ENCODE measurements at places on chromosomes 11 and 22. TPM values are rescaled to one million over a fixed set of nuclear protein-coding genes. Genes with fewer than 3 reads are reported as not detected.

CHRM1 gene
- total RNA-seq = not detected

SLC5A4 gene
- total RNA-seq = not detected

GRCh38 chr11:115503083-115503885 is 931 bp downstream of the CADM1 start:
- no peak overlapping the region for H3K27ac ChIP-seq
- no peaks in the 10 kb centered on the region for H3K36me3 ChIP-seq
- peaks cover 26% of the 10 kb centered on the region for H3K4me1 ChIP-seq
- peaks cover 25% of the 10 kb centered on the region for H3K27me3 ChIP-seq
- H3K4me3 ChIP-seq = peak overlapping the region; percentile 55
- no peak for DNase-seq

- H3K4me1 ChIP-seq = peaks cover 91% of the 10 kb centered on the region
- no peaks in the 10 kb centered on the region for H3K27me3 ChIP-seq
Measured at GRCh38 chr11:48007677-48008076, 27.3 kb downstream of the PTPRJ start.

CNTN5 gene
- not detected for total RNA-seq

- no peaks in the 10 kb centered on the region for H3K27me3 ChIP-seq
- no peaks in the 10 kb centered on the region for H3K4me1 ChIP-seq
- H3K36me3 ChIP-seq = no peaks in the 10 kb centered on the region
- H3K4me3 ChIP-seq = no peak overlapping the region
- DNase-seq = no peak
- no peak overlapping the region for H3K27ac ChIP-seq
Measured at GRCh38 chr11:3089236-3090061, 32.2 kb upstream of the CARS1 start.

DNA sequence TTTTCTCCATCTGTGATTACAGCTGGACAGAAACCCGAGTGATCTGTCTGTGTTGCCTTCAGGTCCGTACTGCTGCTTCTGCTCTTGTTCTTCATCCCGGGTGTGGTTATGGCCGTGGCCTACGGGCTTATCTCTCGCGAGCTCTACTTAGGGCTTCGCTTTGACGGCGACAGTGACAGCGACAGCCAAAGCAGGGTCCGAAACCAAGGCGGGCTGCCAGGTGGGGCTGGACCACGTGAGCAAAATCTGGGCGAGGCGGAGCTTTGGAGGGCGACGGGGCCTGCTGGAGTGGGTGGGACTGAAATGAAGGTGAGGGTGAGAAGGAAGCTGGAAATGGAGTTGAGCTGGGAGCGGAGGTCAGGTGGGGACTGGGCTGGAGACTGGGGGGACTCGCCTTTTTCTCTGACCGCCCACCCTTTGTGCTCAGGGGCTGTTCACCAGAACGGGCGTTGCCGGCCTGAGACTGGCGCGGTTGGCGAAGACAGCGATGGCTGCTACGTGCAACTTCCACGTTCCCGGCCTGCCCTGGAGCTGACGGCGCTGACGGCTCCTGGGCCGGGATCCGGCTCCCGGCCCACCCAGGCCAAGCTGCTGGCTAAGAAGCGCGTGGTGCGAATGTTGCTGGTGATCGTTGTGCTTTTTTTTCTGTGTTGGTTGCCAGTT is 11.1 kb downstream of the CCKBR start:
- H3K27ac ChIP-seq = no peak overlapping the region
- no peaks in the 10 kb centered on the region for H3K4me1 ChIP-seq
- no peaks in the 10 kb centered on the region for H3K36me3 ChIP-seq
- DNase-seq = no peak

GRCh38 chr11:119107538-119108145 is 498 bp downstream of the C2CD2L start:
- peak overlapping the region; percentile 82 for H3K27ac ChIP-seq
- DNase-seq = no peak
- H3K36me3 ChIP-seq = peaks cover 13% of the 10 kb centered on the region
- H3K4me1 ChIP-seq = peaks cover 43% of the 10 kb centered on the region
- no peaks in the 10 kb centered on the region for H3K27me3 ChIP-seq

- H3K4me1 ChIP-seq = no peaks in the 10 kb centered on the region
- no peaks in the 10 kb centered on the region for H3K27me3 ChIP-seq
- no peaks in the 10 kb centered on the region for H3K36me3 ChIP-seq
- no peak overlapping the region for H3K27ac ChIP-seq
Measured at GRCh38 chr11:111947143-111947542, 10.0 kb downstream of the DIXDC1 start.

DNA sequence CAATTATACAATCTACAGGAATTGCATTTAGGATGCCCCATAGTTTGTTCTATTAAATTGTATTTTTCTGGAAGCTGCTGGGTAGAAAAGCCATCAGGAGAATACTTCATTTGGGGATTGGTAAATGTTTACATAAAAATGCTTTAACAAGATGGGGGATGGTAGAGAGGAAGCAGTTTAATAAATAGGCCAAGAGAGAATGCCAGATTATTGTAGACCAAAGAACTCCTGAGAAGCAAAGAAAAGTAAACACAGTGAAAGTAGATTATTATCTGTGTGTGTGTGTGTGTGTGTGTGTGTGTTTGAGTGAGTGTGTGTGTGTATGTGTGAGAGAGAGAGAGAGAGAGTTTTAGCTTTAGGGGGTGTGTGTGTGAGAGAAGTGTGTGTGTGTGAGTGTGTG is 820.4 kb upstream of the CCDC90B start:
- no peak for DNase-seq
- no peaks in the 10 kb centered on the region for H3K36me3 ChIP-seq
- no peaks in the 10 kb centered on the region for H3K4me1 ChIP-seq
- no peaks in the 10 kb centered on the region for H3K27me3 ChIP-seq
- H3K27ac ChIP-seq = no peak overlapping the region

DNA sequence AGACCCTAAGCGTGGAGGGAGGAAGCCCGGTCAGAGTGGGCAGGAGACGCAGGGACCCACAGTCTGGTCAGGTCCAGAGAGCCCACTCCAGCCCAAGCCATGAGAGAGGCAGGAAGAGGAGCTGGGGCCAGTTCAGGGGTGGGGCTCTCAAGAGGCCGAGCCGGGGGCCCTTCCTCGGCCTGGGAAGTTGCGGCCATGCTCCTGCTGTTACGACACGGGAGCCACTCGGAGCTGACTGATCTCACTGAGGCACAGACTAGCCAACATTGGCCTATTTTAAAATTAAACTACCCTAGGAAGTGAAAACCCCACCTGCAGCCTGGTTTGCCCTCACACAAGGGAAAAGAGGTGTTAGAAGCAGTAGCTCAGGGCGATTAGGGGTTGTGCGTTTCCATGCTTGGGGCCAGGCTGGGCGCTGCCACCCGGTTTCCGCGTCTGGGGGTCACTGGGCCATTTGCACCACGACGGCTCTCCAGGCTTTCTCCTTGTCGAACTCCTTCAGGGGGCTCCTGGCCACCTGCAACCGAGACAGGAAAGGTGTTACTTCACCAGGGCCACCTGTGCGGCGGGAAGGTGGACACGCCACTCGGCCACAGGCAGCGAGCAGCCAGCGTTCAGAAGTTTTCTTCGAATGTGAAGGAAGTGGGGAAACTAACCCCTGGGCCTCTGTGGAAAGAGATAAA is 3.2 kb upstream of the TTLL8 start:
- H3K4me1 ChIP-seq = no peaks in the 10 kb centered on the region
- H3K27me3 ChIP-seq = peaks cover 4% of the 10 kb centered on the region
- no peak overlapping the region for H3K27ac ChIP-seq
- no peak overlapping the region for H3K4me3 ChIP-seq
- DNase-seq = no peak

E2F8 gene
- 16.5 TPM for total RNA-seq

OR51B5 gene
- not detected for total RNA-seq

DNA sequence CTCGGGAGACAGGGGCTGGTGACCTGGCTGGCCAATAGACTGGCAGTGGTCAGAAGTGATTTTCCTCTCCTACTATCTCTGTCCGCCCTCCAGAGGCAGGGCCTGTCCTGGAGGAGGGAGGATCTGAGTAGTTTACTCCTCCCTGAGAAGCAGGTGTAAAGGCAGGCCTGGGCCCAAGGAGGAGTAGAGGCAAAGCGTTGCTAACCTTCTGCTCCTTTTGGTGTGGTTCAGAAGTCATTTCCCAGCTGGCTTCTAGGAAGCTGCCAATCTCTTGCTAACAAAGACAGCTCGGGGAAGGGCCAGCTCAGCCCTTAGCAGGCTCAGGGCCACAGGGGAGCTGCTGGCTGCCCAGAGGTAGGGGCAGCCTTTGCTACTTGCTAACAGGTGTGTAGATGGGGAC is 151.1 kb upstream of the NECTIN1 start:
- H3K4me1 ChIP-seq = no peaks in the 10 kb centered on the region
- no peaks in the 10 kb centered on the region for H3K27me3 ChIP-seq
- DNase-seq = no peak
- H3K36me3 ChIP-seq = no peaks in the 10 kb centered on the region
- H3K27ac ChIP-seq = no peak overlapping the region
- H3K4me3 ChIP-seq = no peak overlapping the region

TEF gene
- total RNA-seq = 1.8 TPM

- H3K36me3 ChIP-seq = peaks cover 6% of the 10 kb centered on the region
- H3K4me1 ChIP-seq = peaks cover 32% of the 10 kb centered on the region
- DNase-seq = no peak
- no peaks in the 10 kb centered on the region for H3K27me3 ChIP-seq
- H3K4me3 ChIP-seq = peak overlapping the region; percentile 96
Measured at GRCh38 chr22:41799486-41800347, 762 bp upstream of the CCDC134 start.

- no peaks in the 10 kb centered on the region for H3K36me3 ChIP-seq
- H3K27me3 ChIP-seq = no peaks in the 10 kb centered on the region
- H3K4me3 ChIP-seq = no peak overlapping the region
- no peaks in the 10 kb centered on the region for H3K4me1 ChIP-seq
- H3K27ac ChIP-seq = no peak overlapping the region
Measured at GRCh38 chr11:120858740-120859139, 165.2 kb upstream of the TBCEL start.

- peaks cover 4% of the 10 kb centered on the region for H3K36me3 ChIP-seq
- no peak overlapping the region for H3K4me3 ChIP-seq
- no peak overlapping the region for H3K27ac ChIP-seq
- H3K4me1 ChIP-seq = peaks cover 5% of the 10 kb centered on the region
- H3K27me3 ChIP-seq = no peaks in the 10 kb centered on the region
Measured at GRCh38 chr11:78564490-78565467, 9.9 kb downstream of the NARS2 start.

GRCh38 chr11:117511483-117511930 is 183.9 kb downstream of the CEP164 start:
- no peak overlapping the region for H3K27ac ChIP-seq
- H3K4me1 ChIP-seq = no peaks in the 10 kb centered on the region
- no peaks in the 10 kb centered on the region for H3K36me3 ChIP-seq
- DNase-seq = no peak
- no peaks in the 10 kb centered on the region for H3K27me3 ChIP-seq

DNA sequence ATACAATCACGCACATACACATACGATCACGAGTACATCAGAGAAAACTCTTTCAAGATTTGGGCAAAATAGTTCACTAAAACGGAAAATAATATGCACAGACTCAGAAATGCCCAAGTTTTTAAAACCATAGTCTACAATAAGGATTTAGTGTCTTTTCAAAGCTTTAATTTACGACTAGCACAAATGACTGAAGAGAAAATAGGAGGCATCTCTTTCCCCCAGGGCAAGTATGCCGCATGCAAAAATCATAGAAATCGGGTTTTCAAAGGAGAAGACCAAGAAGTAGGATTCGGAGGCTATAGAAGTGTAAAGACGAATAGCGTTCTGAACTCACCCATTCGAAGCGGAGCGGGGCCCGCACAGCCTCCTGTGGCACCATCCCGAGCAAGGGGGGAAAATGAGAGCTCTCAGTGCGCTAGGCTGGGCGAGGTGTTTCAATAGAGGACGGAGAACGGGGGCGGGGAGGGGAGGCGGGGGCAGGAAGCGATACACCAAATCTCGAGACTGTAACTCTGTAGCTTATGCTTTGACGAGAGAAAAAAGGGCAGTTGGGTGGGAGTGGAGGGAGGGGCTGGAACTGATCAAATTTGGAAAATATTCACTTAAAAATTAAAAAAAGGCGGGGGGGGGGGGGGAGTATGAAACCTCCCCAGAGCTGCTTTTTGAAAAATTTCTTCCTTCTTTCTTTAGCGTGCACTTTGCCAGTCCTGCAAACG is 15.8 kb downstream of the BLID start:
- H3K4me3 ChIP-seq = no peak overlapping the region
- H3K27me3 ChIP-seq = peaks cover 7% of the 10 kb centered on the region
- H3K4me1 ChIP-seq = no peaks in the 10 kb centered on the region
- no peak for DNase-seq
- H3K27ac ChIP-seq = no peak overlapping the region

- H3K4me3 ChIP-seq = no peak overlapping the region
- no peak overlapping the region for H3K27ac ChIP-seq
- no peaks in the 10 kb centered on the region for H3K36me3 ChIP-seq
- no peaks in the 10 kb centered on the region for H3K4me1 ChIP-seq
- no peak for DNase-seq
Measured at GRCh38 chr11:110125632-110126031, 32.4 kb downstream of the ZC3H12C start.

CST6 gene
- not detected for total RNA-seq

DNA sequence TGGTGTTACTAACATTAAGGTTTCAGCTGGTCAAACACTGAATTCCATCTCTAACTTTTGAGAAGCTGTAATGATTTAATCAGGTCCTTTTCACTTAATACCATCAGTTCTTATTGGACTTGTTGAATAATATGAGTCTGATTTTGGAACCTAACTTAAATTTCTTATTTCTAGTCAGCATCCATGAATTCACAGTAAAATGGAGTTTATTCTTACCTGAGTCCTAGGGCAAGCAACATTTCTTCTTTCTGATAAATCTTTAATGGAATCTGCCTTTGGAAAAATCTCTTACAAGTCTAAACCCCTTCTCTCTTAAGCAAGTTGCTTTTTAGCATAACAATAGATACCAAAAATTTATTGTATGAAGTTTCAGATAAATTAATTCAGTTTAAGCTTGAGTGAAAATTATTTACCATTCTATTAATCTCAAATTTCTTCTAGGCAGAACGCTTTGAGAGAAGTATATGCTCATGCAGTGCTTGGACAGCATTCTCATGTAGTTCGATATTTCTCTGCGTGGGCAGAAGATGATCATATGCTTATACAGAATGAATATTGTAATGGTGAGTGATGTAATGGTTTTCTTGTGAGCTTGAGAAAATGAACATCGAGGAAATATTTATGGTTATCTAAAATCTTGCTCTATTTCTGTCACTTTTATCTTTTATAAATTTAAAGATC is 3.4 kb downstream of the WEE1 start:
- no peak for DNase-seq
- H3K36me3 ChIP-seq = no peaks in the 10 kb centered on the region
- H3K4me3 ChIP-seq = no peak overlapping the region

- no peaks in the 10 kb centered on the region for H3K27me3 ChIP-seq
- H3K27ac ChIP-seq = no peak overlapping the region
- H3K4me1 ChIP-seq = no peaks in the 10 kb centered on the region
- H3K4me3 ChIP-seq = no peak overlapping the region
- H3K36me3 ChIP-seq = no peaks in the 10 kb centered on the region
Measured at GRCh38 chr11:131840545-131840944, 470.1 kb downstream of the NTM start.

OR52E8 gene
- total RNA-seq = not detected

DNA sequence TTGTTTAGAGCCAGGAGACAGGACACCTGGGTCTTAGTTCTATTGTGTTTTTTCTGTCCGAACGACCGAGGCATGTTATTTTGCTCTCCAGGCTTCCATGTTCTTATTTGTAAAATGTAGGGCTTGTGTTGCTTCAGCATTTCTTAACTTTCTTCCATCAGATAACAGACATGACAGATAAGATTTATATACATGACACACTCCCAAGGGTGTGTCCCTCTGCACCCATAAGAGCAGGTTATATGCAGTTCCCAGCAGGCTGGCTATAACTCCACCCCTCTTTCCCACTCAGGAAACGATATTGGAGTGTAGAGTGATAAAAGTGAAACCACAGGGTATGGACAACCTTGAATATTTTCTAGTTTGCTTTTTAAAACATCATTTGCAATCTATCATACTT is 65.8 kb downstream of the APIP start:
- H3K27me3 ChIP-seq = no peaks in the 10 kb centered on the region
- H3K27ac ChIP-seq = no peak overlapping the region
- no peak overlapping the region for H3K4me3 ChIP-seq
- H3K36me3 ChIP-seq = no peaks in the 10 kb centered on the region

Measured in CD8-positive, alpha-beta memory T cell (primary cell).